ENCODE measurements at places on chromosomes 13 and 19.

- DNase-seq = no peak
Measured at GRCh38 chr13:114325729-114326128, 11.4 kb downstream of the CHAMP1 start.

GRCh38 chr13:50392977-50393376, 377.7 kb downstream of the KCNRG start:
- no peak for DNase-seq

- DNase-seq = no peak
Measured at GRCh38 chr19:4327877-4328242, 10.8 kb downstream of the STAP2 start.

DNA sequence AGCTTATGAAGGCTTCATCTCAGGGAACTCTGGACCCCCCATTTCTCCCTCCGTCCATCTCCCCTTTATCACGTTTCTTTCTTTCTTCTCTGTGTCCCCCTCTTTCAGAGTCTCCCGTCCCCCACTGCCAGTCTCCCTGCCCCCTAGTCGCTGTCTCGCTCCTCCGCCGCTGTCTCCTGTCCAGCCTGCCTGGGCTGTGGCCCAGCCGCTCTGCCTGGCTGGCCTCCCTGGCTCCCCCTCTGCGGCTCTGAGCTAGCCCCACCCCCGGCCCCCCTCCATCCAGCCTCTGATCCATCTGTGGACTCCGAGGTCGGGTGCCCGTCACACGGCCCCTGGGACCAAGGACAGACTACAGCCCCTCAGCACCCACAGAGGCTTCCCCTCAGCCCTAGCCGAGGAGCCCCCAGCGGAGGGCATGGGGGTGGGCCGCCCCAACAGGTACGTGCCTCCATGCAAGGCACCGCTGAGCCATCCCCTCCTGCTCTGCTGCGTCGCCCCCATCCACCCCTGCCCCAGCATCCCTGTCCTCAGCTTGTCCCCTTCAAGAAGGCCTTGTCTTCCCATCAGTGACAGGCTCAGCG, 1.1 kb upstream of the KCNJ14 start:
- DNase-seq = no peak

GRCh38 chr13:73119612-73120011, 60.8 kb downstream of the KLF5 start:
- no peak for DNase-seq

- DNase-seq = no peak
Measured at GRCh38 chr19:53621885-53622740, 9.7 kb upstream of the DPRX start.

DNA sequence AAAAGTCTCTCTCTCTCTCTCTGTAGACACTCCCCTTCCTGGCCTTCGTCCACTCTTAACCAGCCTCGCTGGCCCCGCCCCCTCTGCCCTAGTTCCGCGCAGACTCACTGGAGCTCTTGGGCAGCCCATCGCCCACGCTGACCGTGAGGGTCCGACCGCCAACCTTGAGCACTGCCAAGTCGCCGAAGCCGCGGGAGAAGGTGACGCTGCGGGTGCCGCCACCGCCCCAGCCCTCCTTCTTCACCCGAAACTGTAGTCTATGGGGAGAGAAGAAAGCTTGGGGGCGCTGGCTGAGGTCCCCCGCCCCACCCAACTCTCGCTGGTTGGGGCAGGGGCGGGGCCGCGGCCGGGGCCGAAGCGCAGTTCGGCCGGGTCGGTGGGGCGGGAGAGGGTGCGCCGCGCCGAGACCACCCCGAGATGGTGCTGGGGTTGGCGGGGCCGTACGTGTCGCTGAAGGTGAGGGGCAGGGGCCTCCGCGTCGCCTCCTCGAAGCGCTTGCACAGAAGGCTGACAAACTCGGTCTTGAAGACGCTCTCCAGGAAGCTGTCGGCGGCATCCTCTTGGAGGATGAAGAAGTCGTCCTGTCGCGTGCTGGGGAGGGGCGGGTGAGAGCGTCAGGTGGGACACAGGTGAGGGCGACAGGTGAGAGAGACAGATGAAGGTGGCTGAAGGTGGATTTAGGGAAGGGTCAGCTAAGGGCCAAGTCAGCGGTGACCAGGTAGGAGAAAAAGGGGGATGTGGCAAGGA, 12.6 kb upstream of the ZNF414 start:
- no peak for DNase-seq

GRCh38 chr13:22040810-22041364, 370.0 kb downstream of the FGF9 start:
- DNase-seq = no peak

DNA sequence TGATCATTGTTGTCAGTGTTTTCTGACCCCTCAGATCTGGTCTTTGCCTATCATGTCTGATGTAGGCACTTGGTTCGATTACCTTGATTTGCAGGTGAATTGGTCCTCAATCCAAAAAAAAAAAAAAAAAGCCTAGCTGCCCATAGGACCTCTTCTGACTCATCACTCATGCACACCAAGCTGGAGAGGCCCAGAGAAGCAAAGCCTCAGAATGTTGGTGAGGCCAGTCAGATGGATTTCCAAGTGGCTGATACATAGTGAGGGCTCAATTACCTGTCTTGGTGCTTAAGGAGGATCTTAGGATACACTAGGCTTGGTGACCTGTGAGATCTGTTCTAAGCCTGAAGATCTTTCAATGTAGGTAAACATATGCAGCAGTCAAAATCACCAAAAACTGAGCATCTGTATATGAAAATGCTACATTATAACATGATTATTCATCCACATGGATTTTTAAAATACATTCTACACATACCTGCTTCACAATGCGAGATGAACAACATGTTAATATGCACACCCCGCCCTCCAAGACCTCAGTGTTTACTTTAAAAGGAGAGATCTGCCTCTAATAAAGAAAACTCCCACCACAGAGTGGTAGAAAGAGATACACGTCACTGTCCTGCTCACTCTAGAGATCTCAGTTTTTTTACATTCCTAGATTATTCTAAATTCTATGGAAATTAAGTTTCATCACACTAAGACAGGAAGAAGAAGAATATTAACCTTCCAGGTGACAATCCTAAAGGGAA, 79.9 kb upstream of the RAP2A start:
- no peak for DNase-seq

DNA sequence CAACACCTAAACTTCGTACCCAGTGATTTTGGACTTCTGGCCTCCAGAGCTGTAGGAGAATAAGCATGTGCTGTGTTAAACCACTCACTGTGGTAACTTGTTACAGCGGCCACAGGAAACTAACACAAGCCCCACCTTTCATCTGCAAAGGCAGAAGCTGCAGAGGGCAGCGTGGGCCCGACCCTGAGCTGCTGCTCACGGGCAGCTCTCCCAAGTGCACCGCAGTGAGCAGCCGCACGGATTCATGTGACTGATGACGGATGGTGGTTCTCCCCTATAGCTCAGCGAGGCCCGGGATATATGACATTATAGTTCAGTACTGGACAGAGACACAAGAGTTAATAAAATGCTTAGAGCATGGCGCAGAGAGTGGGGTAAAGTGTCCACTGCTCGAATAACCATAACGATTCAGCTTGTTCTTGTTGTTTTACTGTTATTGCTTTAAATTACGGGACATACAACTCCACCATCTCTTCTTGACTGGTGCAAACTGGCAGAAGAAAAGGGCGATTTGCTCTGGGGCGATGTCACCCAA, 21.9 kb downstream of the VRK3 start:
- no peak for DNase-seq

DNA sequence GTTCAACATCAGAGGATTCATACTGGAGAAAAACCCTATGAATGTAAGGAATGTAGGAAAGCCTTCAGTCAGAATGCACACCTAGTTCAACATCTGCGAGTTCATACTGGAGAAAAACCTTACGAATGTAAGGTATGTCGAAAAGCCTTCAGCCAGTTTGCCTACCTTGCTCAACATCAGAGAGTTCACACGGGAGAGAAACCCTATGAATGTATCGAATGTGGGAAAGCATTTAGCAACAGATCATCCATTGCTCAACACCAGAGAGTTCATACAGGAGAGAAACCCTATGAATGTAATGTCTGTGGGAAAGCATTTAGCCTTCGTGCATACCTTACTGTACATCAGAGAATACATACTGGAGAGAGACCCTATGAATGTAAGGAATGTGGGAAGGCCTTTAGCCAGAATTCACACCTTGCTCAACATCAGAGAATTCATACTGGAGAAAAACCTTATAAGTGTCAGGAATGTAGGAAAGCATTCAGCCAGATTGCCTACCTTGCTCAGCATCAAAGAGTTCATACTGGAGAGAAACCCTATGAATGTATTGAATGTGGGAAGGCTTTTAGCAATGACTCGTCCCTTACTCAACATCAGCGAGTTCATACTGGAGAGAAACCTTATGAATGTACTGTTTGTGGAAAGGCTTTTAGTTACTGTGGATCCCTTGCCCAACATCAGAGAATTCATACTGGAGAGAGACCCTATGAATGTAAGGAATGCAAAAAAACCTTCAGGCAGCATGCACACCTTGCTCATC, 15.4 kb downstream of the ZNF570 start:
- DNase-seq = no peak

DNA sequence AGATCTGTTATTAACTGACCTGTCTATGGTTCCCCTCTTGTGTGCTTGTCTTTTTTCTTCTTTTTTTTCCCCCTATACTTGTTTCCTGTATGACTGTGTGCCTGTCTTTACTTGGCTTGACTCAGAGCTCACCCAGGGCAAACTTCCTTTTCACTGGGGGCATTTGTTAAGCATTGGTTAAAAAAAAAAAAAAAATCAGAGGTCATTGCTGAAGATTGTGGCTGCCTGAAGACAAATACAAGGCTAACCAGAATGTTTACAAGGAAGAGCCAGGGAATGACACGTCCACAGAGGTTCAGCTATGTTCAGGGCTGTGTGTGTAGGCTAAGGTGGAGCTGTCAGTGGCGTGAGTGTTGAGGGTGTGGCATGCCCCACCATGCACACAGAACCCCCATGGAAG, 47.1 kb downstream of the LNX2 start:
- DNase-seq = no peak

All from Jurkat, Clone E6-1 (cell line).